Activated CD8-positive, alpha-beta T cell treated with anti-CD3 and anti-CD28 coated beads, Interleukin-2, amount 10 ng/mL, durations not matched to agents 7 days and 5 days (primary cell): ENCODE measurements at places on chromosomes 3 and 15. TPM values are rescaled to one million over a fixed set of nuclear protein-coding genes. Genes with fewer than 3 reads are reported as not detected.

MOBP gene
- not detected for total RNA-seq

C3orf62 gene
- total RNA-seq: 11.1 TPM

MITF gene
- total RNA-seq: not detected

CHRNA7 gene
- total RNA-seq: 0.24 TPM

CHRNA3 gene
- total RNA-seq: not detected

OR5K2 gene
- not detected for total RNA-seq

B3GALNT1 gene
- total RNA-seq: 14.7 TPM

EFL1 gene
- 25.9 TPM for total RNA-seq

UROC1 gene
- total RNA-seq: not detected

GOLGA8T gene
- 0.94 TPM for total RNA-seq

DNA sequence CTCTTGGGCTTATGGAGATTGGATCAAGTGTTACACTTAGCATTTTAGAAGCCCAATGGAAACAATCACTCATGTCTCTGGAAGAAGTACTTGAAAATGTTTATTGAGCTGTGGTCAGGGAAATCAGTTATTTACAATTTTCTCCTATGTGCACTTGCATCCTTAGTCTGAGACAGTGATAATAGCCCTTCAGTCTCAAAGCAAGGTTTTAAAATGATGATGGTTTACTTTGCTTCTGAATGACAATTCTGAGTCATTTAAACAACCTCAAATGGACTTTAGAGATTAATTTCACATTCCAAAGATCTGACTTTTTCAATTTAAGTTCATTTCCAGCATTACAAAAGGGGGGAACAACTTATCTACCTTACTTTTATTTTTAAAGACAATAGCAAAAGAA, 20.1 kb downstream of the TIPARP start:
- no peak for DNase-seq

DNA sequence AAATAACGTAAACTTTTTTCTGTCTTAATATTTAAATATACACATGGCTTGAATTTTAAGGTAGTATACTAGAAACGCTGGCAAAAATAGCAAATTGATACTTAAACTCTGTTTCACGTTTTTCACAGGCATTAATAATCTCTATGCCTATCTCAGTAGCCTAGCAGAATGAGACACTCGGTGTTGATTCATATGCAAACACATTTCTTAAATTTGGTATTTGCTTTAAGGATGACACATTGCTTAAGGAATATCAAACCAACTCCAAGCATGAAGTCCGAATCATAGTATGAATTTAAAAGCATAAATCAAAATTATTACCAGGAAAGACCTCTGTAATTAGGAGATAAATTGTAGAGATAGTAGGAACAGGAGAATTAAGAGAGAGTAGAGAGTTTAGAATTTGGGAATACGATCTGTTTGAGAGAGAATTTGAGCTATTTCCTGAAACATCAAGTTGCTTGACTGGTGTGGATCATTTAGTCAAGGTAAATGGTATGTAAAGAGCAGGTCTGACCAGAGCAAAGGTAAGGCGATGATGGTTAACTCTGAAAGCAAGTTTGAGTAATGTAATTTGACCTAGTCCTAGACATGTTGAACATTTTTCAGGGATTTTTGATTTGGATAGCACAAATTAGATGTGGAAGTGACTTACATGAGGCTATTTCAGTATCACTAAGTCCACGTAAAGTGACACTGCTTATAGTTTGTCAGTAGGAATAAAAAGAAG, 236.1 kb downstream of the ROBO1 start:
- DNase-seq: no peak

DNA sequence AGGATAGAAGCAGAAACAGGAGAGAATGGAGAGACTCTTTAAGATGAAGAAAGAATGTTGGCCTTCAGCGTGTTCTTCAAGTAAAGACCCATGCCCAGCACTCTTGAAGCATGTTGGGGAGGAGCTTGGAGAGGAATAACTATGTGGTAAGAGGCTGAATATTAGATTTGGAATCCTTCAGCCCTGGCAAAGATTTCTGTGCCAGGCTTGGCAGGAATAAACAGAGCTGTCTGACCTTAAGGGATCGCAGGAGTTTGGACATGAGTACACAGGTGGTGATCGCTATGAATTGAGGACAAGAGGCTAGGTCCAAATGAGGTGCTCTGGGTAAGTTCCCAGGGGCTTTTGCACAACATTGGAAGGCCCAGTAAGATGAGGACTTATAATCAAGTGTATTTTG, 132.6 kb upstream of the TBL1XR1 start:
- no peak for DNase-seq

- DNase-seq: no peak
Measured at GRCh38 chr3:187628169-187628568, 42.0 kb downstream of the SST start.

GRCh38 chr15:72199721-72200212, 2.2 kb upstream of the GRAMD2A start:
- peak; percentile 80 for DNase-seq

- DNase-seq: no peak
Measured at GRCh38 chr3:158732856-158733200, 571 bp upstream of the RARRES1 start.

- DNase-seq: no peak
Measured at GRCh38 chr3:194375473-194376240, 6.1 kb upstream of the LRRC15 start.

- no peak for DNase-seq
Measured at GRCh38 chr3:68345781-68346180, 586.6 kb downstream of the TAFA4 start.

- no peak for DNase-seq
Measured at GRCh38 chr3:158642005-158642404, 2.3 kb upstream of the GFM1 start.

- DNase-seq: no peak
Measured at GRCh38 chr3:115788921-115789470, 165.7 kb downstream of the GAP43 start.

DNA sequence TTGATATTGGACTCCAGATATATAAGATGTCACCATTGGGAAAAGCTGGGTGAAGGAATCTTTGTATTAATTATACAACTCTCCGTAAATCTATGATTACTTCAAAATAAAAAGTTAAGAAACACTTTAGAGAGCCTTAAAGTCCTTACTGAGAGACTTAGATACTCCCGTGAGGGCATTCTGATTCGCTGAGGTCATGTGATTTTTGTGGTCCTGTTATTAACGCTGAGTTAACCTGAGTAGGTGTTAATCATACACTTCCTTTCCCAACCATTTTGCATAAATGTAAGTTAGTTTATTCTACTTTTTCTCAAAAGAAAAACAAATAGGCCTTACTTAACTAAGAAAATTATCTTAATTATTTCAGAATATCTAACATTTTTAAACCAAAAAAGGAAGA, 67.1 kb upstream of the LMOD3 start:
- DNase-seq: no peak

GRCh38 chr3:138030734-138031280, 20.8 kb downstream of the CLDN18 start:
- no peak for DNase-seq

DNA sequence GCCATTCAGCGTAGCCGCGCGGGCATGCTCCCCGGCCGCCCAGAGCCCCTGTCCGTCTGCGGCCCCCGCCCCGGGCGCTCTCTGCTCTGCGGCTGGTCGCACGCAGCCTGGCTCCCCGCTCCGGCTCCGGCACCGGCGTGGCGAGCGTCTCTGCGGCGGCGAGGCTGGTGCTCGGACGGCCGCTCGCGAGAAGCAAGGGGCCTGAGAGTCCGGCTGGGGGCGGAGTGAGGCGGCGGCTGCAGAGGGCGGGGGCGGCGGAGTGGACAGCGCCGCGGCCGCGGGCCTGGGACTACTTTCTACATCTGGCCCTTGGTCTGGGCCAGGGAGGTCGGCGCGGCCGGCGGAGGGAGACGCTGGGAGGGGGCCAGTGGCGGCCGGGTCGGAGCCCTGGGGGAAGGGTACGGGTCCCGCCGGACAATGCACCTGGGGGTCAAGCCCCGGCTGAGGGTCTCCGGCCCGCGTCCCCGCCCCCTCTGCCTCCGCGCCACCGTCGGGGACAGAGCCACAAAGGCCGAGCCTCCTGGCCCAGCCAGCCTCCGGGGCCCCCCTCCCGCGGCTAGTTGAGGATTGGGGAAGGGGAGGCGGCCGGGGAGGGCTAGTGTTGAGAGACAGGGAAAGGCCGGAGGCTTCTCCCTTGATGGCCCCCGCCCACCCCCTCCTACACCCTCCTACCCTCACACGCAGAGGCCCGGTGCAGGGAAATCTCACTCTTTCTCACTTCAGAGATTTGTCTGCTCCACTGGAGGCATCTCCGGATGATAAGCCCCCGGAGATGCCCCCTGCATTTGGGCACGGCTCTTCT, at the start of gene PRTG:
Gene PRTG (minus strand): TSS at position 226 of the 802 bp plus-strand sequence. CDS start 221 bp downstream, at position 5.
- DNase-seq: no peak

DNA sequence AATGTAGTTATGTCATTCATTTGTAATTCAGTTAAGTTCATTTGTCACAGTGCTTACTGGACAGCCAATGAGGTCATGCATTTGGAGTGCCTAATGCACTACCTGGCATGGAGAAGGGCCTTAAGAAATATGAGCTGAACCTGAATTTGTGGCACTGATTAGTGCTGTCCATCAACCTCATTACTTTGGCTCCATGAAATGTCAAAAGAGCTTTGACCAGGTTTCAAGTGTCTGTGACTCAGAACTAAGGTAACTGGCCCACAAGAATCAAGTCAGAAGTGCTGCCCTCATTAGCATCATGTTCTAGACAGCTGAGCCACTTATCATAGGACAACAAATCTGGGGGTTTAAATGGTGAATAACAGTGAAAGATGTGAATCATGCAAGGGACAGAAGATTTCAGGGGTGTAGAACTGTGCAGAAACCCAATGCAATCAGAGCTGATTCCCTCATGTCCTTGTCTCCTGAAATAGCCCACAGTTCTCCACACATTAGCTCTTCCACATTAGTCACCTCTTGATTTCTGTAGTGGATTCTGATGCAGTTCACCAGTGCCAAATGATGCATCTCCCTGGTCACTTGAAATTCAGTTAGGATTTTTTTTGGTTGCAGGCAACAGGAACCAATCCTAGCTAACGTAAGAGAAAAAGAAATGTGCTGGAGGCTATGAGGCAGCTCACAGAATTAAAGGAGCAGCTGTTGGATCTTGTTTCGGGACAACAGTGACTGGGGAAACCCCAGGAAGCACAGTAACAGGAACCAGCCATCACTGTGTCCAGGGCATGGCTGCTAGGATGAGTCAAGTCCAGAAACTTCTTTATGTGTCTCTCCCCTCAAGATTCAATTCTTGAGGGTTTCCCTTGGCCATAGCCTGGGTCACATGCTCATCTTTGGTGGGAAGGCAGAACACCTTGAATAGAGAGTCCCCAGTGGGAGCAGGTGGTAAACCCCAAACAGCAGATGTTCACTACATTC, 38.7 kb downstream of the CHST2 start:
- DNase-seq: no peak

- no peak for DNase-seq
Measured at GRCh38 chr15:65386886-65387285, 9.1 kb upstream of the IGDCC3 start.
